ENCODE measurements at places on chromosomes 3 and 15. TPM values are rescaled to one million over a fixed set of nuclear protein-coding genes. Genes with fewer than 3 reads are reported as not detected.

- no peak for DNase-seq
Observed at GRCh38 chr15:36501063-36501678, 78.3 kb upstream of the CDIN1 start.

GRCh38 chr15:80790236-80790635, 11.1 kb downstream of the CEMIP start:
- no peak for DNase-seq

FBN1 gene
- 144 TPM for total RNA-seq

DNA sequence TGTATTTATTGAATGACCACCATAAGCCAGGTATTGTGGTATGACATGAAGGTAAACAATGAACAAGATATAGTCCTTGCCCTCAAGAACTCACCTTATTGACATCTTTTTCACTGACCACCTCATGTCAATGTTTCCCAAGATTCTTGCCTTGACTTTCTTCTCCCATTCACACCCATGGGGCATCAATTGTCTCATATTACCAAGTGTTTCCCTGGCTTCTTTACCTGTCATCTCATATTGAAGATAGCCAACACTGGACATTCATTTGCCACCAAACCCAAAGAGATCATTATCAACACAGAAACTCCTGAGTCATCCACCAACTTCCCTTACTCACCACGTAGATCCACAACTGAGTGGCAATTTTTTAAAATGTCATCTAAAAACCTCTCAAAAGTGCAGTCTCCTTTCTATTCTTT, 2.2 kb downstream of the EFHB start:
- no peak for DNase-seq

DNA sequence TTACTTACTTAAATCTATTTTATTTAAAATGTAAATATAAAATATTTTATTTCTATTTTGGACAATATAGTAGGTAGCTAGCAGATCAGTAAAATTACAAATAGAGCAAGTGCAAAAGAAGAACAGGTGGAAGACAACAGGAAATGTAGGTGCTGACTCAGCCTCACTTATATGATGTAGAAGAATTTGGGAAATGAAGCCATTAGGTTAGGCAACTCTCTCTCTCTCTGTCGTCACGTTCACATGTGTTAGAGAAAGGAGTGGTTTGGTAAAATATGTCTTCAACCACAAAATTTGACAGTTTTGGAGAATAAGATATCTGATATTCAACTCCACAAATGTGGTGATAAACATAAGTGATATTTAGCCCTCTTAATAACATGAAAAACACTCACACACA, 532.5 kb upstream of the KCNMB2 start:
- DNase-seq: no peak

ARF4 gene
- 231 TPM for total RNA-seq

Data from left lung (tissue), 14 donors.